Activated CD4-positive, alpha-beta memory T cell treated with anti-CD3 and anti-CD28 coated beads for 36 hours (primary cell): ENCODE measurements at places on chromosomes 3 and 15. TPM values are rescaled to one million over a fixed set of nuclear protein-coding genes. Genes with fewer than 3 reads are reported as not detected.

Gene RETNLB
- total RNA-seq: not detected

Gene BCHE
- not detected for total RNA-seq

Gene GASK1A
- total RNA-seq: not detected

Gene LYSMD2
- 18.1 TPM for total RNA-seq

Gene PRTG
- total RNA-seq: not detected

Gene PTPRG
- total RNA-seq: 0.10 TPM

GRCh38 chr3:6679510-6679909 is 181.4 kb upstream of the GRM7 start:
- H3K27me3 ChIP-seq: no peaks in the 10 kb centered on the region
- H3K27ac ChIP-seq: no peak overlapping the region
- H3K4me3 ChIP-seq: no peak overlapping the region
- no peaks in the 10 kb centered on the region for H3K4me1 ChIP-seq
- DNase-seq: no peak

GRCh38 chr15:45637552-45638033 is 2.8 kb downstream of the SQOR start:
- DNase-seq: peak; percentile 77
- peak overlapping the region; percentile 97 for H3K27ac ChIP-seq
- H3K36me3 ChIP-seq: peaks cover 43% of the 10 kb centered on the region
- H3K4me1 ChIP-seq: peaks cover 64% of the 10 kb centered on the region
- H3K27me3 ChIP-seq: no peaks in the 10 kb centered on the region

GRCh38 chr3:177725165-177725564 is 527.9 kb upstream of the TBL1XR1 start:
- peaks cover 9% of the 10 kb centered on the region for H3K4me1 ChIP-seq
- DNase-seq: no peak
- H3K27me3 ChIP-seq: no peaks in the 10 kb centered on the region

DNA sequence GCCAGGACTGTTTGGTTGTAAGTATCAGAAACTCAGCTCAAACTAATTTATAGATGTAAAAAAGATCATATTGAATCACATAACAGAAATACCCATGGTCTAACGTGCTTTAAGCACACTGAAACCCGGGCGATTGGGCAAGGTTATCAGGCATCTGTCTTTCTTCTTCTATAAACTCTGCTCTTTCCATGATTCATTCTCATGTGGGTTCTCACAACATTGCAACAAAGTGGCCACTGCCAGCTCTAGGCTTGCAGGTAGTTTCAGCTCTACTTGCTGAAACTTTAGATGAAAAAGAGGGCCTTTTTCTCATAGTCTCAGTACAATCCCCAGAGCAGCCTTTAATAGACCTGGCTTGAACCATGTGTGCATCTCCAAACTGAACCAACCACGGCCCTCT is 456.1 kb downstream of the MFSD1 start:
- no peaks in the 10 kb centered on the region for H3K4me1 ChIP-seq
- H3K27me3 ChIP-seq: peaks cover 6% of the 10 kb centered on the region
- no peak for DNase-seq

GRCh38 chr3:105842943-105843342 is 25.9 kb downstream of the CBLB start:
- H3K4me1 ChIP-seq: peaks cover 55% of the 10 kb centered on the region
- no peak for DNase-seq
- H3K4me3 ChIP-seq: no peak overlapping the region
- H3K27me3 ChIP-seq: no peaks in the 10 kb centered on the region
- peaks cover 37% of the 10 kb centered on the region for H3K36me3 ChIP-seq
- H3K27ac ChIP-seq: no peak overlapping the region

DNA sequence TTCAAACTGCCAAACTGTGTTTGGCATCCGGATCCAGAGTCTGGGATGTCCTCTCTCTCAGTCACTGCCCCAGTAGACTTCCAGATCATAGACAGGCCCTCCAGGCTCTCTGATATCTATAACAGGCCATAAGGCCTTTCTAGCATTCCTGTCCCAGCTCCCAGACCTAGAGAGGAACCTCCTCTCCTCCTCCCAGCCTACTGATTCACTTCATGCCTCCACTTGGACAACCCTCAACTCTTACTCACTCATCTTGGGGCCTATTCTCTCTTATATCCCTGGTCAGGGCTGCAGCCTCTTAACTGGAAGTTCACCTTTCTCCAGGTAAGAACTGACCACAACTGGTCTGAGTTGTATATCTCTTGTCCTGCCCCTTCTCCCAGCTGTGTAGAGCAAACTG is 253.7 kb upstream of the TRIM42 start:
- H3K4me1 ChIP-seq: no peaks in the 10 kb centered on the region
- no peaks in the 10 kb centered on the region for H3K27me3 ChIP-seq
- no peak for DNase-seq
- H3K27ac ChIP-seq: no peak overlapping the region
- no peak overlapping the region for H3K4me3 ChIP-seq

DNA sequence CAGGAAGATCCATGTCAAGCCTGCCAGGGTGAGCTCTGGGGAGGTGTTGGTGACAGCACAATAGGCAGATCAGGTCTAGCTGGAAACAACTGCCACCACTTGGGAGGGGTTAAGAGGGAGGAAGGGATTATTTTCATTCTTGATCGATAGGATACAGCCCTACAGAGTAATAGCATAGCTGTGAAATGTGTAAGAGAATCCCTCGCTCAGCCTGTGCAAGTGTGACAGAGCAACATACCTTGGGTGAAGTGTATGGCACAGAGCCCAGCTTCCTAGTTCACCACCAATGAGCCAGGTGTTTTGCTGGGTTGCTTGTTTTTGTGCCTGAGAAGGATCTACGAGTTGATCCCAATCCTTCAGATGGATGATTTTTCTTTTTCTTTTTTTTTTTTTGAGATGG is 9.2 kb upstream of the DCUN1D1 start:
- no peak overlapping the region for H3K27ac ChIP-seq
- no peaks in the 10 kb centered on the region for H3K27me3 ChIP-seq
- DNase-seq: no peak
- no peaks in the 10 kb centered on the region for H3K4me1 ChIP-seq

- no peaks in the 10 kb centered on the region for H3K27me3 ChIP-seq
- H3K4me3 ChIP-seq: no peak overlapping the region
- DNase-seq: no peak
- H3K27ac ChIP-seq: no peak overlapping the region
- peaks cover 4% of the 10 kb centered on the region for H3K4me1 ChIP-seq
Measured at GRCh38 chr3:142694225-142694624, 29.6 kb upstream of the TRPC1 start.

- no peak overlapping the region for H3K4me3 ChIP-seq
- peaks cover 6% of the 10 kb centered on the region for H3K4me1 ChIP-seq
- no peaks in the 10 kb centered on the region for H3K36me3 ChIP-seq
- no peak overlapping the region for H3K27ac ChIP-seq
- DNase-seq: no peak
- peaks cover 17% of the 10 kb centered on the region for H3K27me3 ChIP-seq
Measured at GRCh38 chr3:184465883-184466412, 86.1 kb downstream of the CHRD start.

DNA sequence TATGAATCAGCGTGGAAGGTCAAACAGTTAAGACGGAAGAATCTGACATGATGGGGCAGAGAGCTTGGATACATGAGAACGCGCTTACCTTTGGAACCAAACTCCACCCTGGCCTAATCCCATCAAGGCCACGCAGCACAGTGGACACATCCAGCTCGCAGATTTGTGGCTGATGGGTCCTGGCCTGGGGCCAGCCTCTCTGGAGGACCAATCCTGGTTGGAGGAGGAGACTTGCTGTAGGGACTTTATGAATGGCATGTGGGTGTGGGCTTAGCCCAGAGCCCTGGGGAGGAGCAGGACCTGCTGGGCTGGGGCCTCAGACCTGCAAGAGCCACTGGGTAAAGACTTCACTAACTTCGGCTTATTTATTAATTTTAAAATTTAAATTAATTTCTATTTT is 73.4 kb upstream of the ANKRD34C start:
- H3K27me3 ChIP-seq: peaks cover 24% of the 10 kb centered on the region
- H3K4me3 ChIP-seq: no peak overlapping the region
- H3K4me1 ChIP-seq: no peaks in the 10 kb centered on the region
- H3K36me3 ChIP-seq: no peaks in the 10 kb centered on the region

DNA sequence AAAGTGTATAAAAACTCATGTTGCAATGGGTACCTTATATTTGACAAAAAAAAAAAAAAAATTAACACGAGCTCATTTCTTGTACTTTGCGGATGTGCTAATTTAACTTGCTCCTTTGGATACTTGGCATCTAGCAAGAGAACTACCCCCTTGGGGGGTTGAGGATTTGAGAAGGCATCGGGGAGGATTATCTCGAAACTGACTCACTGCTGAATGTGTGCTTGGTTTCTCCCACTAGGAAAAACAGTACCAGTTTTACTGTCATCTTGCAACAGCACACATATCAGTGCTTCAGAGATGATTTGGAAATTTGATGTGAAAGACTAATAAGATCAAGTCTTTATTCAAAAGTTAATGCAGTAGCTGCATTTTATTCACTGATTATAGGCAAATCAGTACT is 891 bp downstream of the EXOG start:
- peak overlapping the region; percentile 91 for H3K27ac ChIP-seq
- DNase-seq: no peak
- H3K4me1 ChIP-seq: peaks cover 19% of the 10 kb centered on the region
- H3K36me3 ChIP-seq: peaks cover 22% of the 10 kb centered on the region

DNA sequence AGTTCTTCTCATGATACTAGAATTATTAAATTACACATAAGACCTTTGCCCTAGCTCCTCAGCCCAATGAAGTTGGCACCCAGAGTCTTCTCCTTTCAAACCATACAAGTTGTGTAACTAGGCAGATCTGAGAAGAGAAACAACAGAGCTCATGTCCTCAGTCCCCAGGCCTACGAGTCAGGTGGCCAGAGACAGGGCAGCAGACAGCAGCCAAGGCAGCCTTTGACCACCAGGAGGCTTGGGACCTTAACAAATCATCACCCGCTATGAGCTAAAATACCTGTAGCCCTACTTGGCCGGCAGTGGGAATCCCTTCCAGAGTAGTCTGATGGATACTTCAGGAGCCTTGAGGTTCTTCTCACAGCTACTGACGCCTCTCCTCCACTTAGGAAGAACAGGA is 18.3 kb downstream of the STIMATE start:
- no peak overlapping the region for H3K4me3 ChIP-seq
- H3K4me1 ChIP-seq: peaks cover 30% of the 10 kb centered on the region
- no peak for DNase-seq
- H3K27ac ChIP-seq: no peak overlapping the region

DNA sequence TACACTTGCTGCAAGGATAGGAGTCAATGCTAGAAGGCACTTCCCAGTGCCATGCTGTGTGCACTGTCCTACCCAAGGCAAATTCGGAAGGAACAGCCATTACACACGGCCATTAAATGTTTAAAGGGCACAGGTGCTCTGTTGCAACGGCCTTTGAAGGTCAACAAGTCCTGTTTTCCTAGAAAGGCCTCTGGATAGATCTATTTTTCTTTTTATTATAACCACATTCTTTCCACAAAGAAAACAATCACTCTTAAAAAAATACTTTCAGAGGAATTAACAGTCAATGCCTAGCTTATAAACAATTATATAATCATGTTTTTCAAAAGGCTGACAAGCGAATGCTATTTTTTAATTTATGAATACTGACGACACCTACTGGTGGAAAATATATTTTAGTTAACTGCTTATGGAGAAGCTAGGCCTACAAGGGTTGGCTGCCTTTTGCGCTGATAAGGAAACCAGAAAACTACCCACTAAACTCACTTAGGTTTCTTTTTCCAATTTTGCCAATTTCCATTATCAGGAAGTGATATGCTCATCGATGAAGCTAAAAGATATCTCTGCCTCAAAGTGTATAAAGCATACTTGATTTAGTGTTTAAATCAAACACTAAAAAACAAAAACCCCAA is 2.4 kb downstream of the ARHGEF3 start:
- H3K27me3 ChIP-seq: no peaks in the 10 kb centered on the region
- H3K4me1 ChIP-seq: peaks cover 62% of the 10 kb centered on the region
- peak overlapping the region; percentile 80 for H3K4me3 ChIP-seq
- peaks cover 5% of the 10 kb centered on the region for H3K36me3 ChIP-seq
- no peak for DNase-seq
- peak overlapping the region; percentile 80 for H3K27ac ChIP-seq

DNA sequence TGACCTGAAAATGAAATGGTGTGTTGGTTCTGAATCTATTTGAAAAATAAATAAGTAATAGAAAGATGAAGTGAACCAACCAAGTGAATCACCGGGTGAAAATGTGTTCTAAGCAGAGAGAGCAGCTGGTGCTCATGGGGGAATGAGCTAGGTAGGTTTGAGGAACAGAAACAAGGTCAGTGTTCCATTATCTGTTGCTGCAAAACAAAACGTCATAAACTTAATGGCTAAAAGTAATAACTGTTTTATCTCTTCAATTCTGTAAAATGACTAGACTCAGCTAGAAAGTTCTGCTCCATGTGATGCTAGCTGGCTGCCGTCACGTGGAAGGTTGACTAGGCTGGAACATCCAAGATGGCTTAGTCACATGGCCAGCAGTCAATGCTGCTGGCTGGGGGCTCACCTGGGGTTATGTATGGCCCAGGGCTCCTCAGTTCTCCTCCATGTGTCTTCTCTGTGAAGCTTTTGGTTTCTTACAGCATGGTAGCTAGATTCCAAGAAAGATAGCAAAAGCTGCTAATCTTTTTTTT is 13.3 kb upstream of the SH3BP5 start:
- H3K4me1 ChIP-seq: peaks cover 54% of the 10 kb centered on the region
- peaks cover 3% of the 10 kb centered on the region for H3K36me3 ChIP-seq
- H3K27ac ChIP-seq: no peak overlapping the region
- DNase-seq: no peak

- H3K27ac ChIP-seq: no peak overlapping the region
- no peak for DNase-seq
- no peaks in the 10 kb centered on the region for H3K4me1 ChIP-seq
- H3K36me3 ChIP-seq: no peaks in the 10 kb centered on the region
Measured at GRCh38 chr3:146142757-146143156, 18.2 kb downstream of the PLOD2 start.

GRCh38 chr3:157023226-157023625 is 136.7 kb downstream of the CCNL1 start:
- no peaks in the 10 kb centered on the region for H3K36me3 ChIP-seq
- H3K27me3 ChIP-seq: peaks cover 3% of the 10 kb centered on the region
- H3K27ac ChIP-seq: no peak overlapping the region
- no peak overlapping the region for H3K4me3 ChIP-seq
- no peak for DNase-seq
- H3K4me1 ChIP-seq: peaks cover 3% of the 10 kb centered on the region

GRCh38 chr15:52254391-52254790 is 41.2 kb downstream of the MYO5C start:
- no peak overlapping the region for H3K27ac ChIP-seq
- DNase-seq: no peak
- no peaks in the 10 kb centered on the region for H3K36me3 ChIP-seq
- H3K4me1 ChIP-seq: peaks cover 17% of the 10 kb centered on the region
- H3K27me3 ChIP-seq: no peaks in the 10 kb centered on the region

DNA sequence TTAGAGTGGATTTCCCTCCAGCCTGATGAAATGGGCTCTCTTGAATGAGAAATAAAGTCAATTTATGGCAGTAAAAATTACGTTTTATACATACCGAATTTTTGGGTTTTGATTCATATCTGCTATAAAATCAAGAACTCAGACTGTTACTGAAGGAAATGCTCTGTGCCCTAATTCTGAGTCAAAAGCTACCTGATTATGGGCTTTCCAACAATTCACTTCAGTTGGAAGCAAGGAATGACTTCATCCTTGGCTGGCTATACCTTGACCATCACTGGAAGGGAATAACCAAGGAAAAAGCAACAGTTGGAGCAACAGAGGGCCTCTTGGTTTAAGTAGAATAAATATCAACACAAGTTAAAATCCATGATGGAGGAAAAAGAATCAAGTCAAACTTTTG is 88.6 kb downstream of the ZNF385D start:
- no peaks in the 10 kb centered on the region for H3K27me3 ChIP-seq
- no peak for DNase-seq
- no peak overlapping the region for H3K27ac ChIP-seq

GRCh38 chr3:126732281-126733060 is 28.4 kb downstream of the CHCHD6 start:
- H3K4me1 ChIP-seq: no peaks in the 10 kb centered on the region
- H3K4me3 ChIP-seq: no peak overlapping the region
- H3K36me3 ChIP-seq: peaks cover 46% of the 10 kb centered on the region
- no peak for DNase-seq
